ENCODE measurements at places on chromosomes 2 and 18.

DNA sequence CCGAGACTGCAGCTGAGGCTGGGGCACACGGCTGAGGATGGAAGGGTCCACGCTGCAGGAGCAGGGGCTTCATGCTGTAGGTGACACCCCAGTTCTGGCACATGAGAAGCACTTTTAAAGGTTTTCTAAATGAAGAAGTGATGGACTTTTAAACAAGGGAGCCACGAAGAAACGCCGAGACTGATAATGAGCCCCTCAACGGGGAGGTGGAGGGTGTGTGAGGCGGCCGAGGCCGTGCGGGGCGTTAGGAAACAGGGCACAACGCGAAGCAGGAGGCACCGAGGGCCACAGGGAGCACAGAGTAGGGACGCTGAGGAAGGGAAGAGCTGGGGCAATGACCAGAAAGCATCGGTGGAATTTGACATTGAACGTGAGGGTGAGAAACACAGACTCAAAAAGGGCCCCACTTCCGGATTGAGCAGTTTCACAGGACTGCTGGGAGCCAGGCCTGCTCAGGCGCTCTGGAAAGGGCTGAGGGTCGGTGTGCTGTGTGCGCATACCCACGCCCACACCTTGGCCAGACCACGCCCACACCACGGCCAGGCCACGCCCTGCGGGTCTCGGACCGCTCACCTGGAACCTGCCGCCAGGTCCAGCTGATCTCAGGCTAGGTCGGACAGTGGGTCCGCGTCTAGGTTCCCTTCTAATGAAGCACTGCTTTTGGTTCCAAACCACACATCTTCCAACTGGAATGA lies 115.7 kb downstream of the GYPC start:
- no peak for DNase-seq

GRCh38 chr2:223247136-223247535 lies 195.1 kb downstream of the KCNE4 start:
- no peak for DNase-seq

DNA sequence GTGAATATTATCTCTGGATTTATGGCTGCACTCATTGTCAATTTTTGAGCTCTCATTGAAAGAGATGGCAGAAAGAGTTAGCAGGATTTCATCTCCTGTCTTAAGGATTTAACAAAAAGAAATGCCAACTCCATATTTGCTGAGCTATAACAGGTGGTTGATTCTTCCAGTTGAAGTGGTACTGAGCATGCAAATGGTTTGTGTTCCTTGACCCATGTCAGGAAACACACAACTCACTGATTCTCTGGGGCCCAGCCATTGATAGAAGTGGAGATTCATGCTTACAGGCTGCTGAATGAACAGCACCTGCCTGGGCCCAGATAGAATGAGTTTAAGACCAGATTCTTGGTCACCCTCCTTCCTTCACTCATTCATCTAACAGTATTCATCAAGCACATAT lies 128.8 kb downstream of the CERS6 start:
- no peak for DNase-seq

GRCh38 chr18:62881509-62882016 lies 166.2 kb downstream of the PHLPP1 start:
- no peak for DNase-seq

GRCh38 chr2:6474161-6475140 lies 391.3 kb downstream of the CMPK2 start:
- no peak for DNase-seq
